ENCODE measurements at places on chromosomes 11 and 22.
A peak's percentile ranks its signal among the peaks of the same experiment; 100 is the strongest.

DNA sequence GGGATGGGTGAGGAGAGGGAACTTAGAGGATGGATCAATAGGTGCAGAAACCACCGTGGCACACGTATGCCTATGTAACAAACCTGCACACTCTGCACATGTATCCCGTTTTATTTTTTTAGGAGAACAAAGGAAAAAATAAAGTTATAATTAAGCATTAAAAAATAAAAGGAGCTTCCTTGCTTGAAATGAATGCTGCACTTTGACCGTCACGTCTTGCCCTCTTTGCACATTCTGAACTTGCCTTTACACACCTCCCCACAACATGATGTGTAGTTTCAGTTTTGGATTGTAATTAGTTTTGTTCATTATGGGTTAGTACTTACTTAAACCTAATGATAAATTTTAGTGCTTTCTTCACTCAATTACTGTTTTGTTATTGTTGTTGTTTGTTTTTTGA lies 3.1 kb upstream of the CSRP3 start:
- DNase-seq, result no peak

DNA sequence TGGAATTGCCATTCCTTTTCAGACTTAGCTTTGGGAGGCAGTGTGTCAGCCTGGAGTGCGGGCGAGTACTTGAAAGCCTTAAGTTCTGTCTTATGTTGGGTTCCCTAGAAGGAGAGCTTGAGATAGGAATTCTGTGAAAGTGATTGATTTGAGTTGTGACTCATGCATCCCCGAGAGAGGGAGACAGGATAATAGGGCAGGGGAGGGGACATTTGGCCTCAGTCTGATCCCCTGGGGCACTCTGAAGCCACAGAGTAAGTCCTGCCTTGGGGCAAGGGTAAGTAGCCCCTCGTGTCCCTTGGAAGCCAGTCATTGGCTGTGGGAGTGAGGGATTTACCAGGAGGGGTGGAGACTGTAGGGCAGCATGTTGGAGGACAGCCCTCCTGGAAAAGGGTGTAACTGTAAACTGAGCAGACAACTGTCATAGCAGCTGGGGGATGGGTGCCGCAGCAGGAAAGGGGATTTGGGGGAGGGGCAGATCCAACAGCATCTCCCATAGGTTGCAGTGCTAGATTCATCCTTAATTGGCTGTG lies 44.0 kb downstream of the KIAA1671 start:
- DNase-seq, result no peak

GRCh38 chr11:8913961-8914660 lies 3.1 kb downstream of the AKIP1 start:
- peak; percentile 50 for DNase-seq

GRCh38 chr11:11036185-11036847 lies 178.5 kb upstream of the ZBED5 start:
- no peak for DNase-seq

- DNase-seq, result no peak
Observed at GRCh38 chr11:396948-397548, 3.0 kb downstream of the PKP3 start.

GRCh38 chr22:43017525-43018460 lies 2.8 kb upstream of the PACSIN2 start:
- no peak for DNase-seq

- DNase-seq, result peak; percentile 41
Observed at GRCh38 chr11:34243600-34244464, 114.0 kb downstream of the ABTB2 start.

GRCh38 chr11:92332986-92333385 lies 108.4 kb downstream of the FAT3 start:
- DNase-seq, result no peak

- DNase-seq, result no peak
Observed at GRCh38 chr22:39351689-39352214, 2.0 kb downstream of the SYNGR1 start.

GRCh38 chr11:71269603-71270511 lies 17.5 kb upstream of the SHANK2 start:
- no peak for DNase-seq

- DNase-seq, result no peak
Observed at GRCh38 chr11:118068945-118069612, 7.8 kb upstream of the TMPRSS4 start.

GRCh38 chr11:92340839-92341238 lies 116.2 kb downstream of the FAT3 start:
- DNase-seq, result no peak

- DNase-seq, result no peak
Observed at GRCh38 chr11:78533399-78533798, 41.3 kb downstream of the NARS2 start.

- no peak for DNase-seq
Observed at GRCh38 chr11:86138958-86139357, 70.1 kb upstream of the PICALM start.

DNA sequence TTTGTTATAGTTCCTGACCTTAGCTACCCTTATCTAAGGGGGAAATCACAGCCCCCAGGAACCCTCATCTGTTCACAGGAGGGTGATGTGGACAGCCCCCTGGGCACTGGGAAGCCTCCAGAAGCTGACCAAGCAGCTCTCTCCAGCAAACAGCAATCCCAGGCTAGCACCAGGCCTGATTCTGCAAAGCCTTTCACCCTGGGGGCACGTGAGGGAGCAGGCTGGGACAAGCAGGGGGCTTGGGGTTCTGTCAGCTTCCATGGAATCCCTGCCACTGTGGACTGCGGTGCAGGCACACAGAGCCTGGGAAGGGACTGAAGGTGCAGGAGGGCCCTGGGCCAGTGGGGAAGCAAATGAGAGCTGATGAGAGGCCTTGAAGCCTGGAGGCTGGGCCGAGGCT lies 2.1 kb downstream of the PGAP2 start:
- DNase-seq, result no peak

Data from stimulated activated CD4-positive, alpha-beta T cell treated with anti-CD3 and anti-CD28 coated beads, Interleukin-2, amount 100 ng/mL, for 24 hours (primary cell).